ENCODE measurements at places on chromosomes 6 and 20.

GRCh38 chr6:157464653-157465535, 83.9 kb downstream of the ZDHHC14 start:
- no peak for DNase-seq

DNA sequence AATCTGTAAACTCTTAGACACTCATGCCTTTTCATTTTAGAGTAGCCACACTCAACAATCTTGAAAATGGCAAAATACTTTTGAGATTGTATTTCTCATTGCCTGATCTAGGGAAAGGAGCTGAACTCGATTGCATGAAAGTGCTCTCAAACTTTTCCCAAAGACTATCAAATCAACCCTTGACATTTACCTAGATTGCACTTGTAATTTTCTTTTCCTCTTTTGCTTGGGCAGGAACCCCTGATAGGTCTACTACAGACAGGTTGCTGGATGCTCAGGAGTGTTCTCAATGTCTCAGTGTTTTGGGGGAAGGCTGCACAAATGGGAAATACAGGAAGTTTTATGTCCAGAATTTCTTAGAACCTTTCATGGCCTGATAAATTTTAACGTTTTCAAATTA, 468.0 kb upstream of the GJE1 start:
- DNase-seq: no peak

DNA sequence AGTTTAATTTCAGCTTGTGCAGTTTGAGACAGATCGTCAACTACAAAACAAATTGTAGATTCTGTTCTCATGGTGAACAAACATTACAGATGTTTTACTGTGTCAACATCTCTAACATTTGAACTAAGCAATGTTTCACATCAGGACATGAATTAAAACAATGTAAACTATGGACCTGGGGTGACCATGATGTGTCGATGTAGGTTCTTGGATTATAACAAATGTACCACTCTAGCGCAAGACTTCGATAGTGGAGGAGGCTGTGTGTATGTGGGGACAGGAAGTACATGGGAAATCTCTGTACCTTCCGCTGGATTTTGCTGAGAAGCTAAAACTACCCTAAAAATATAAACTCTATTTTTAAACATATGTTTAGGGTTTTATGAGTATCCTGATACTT, 17.1 kb downstream of the HIVEP2 start:
- no peak for DNase-seq

DNA sequence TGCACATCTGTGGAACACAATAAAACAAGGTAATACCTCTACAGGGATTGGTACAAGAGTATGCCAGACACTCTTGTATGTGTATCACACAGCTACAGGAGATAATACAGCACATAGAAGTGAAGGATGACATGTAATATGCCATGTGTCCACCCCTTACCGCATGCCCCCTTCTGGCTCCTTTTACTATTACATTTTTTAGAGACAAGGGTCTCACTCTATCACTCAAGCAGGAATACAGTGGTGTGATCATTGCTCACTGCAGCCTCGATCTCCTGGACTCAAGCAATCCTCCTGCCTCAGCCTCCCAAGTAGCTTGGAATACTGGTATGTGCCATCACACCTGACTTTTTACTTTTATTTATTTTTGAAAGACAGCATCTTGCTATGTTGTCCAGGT, 4.2 kb upstream of the NCR3 start:
- no peak for DNase-seq

DNA sequence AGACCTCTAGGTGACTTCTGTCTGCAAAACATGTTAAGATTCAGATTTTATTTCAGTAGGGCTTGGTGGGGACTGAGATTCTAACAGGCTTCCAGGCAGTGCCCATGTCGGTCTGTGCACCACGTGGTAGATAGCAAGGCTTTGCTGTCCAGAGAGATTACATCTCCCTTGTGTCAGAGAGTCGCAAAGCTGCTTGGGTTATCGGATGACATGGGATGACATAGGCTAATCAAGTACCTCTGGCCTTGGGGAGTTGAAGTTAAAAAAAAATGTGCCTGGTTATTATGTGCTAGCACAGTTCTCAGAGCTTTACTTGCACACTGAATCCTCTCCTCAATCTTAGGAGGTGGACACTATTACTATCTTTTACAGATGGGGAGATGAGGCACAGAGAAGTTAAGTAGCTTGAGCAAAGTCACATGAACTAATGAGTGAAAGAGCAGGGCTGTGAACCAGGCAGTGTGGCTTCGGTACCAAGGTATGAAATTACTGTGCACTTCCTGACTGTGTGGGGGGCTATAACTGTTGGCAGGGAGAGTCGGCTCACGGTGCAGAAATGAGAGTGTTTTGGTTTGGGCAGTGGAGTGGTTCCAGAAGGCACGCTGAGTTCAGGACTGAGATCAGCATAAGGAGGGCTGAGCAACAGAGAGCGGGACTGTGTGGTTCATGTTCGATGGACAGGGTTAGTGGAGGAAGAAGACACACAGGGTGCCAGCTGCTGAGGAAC, 41.1 kb downstream of the FARS2 start:
- DNase-seq: no peak

GRCh38 chr20:4817230-4817671, 95.5 kb downstream of the PRND start:
- DNase-seq: no peak

GRCh38 chr6:133972388-133972787, 19.4 kb downstream of the TBPL1 start:
- DNase-seq: no peak
